Activated CD8-positive, alpha-beta memory T cell treated with anti-CD3 and anti-CD28 coated beads, Interleukin-2, amount 50 U/mL, for 4 hours (primary cell): ENCODE measurements at places on chromosomes 11 and 22.

DNA sequence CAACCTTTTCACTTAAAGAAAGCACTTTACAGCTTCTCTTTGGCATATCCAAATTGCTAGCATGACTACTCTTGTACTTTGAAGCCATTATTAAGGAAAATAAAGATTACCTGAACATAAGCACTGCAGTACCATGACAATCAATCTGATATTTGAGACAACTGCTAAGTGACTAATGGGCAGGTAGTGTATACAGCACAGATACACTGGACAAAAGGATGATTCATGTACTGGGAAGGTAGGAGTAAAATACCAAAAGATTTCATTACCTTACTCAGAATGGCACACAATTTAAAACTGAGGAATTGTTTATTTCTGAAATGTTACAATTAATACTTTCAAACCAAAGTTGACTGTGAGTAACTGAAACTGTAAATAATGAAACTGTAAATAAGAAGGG, 1054.3 kb upstream of the TENM4 start:
- no peak for DNase-seq

DNA sequence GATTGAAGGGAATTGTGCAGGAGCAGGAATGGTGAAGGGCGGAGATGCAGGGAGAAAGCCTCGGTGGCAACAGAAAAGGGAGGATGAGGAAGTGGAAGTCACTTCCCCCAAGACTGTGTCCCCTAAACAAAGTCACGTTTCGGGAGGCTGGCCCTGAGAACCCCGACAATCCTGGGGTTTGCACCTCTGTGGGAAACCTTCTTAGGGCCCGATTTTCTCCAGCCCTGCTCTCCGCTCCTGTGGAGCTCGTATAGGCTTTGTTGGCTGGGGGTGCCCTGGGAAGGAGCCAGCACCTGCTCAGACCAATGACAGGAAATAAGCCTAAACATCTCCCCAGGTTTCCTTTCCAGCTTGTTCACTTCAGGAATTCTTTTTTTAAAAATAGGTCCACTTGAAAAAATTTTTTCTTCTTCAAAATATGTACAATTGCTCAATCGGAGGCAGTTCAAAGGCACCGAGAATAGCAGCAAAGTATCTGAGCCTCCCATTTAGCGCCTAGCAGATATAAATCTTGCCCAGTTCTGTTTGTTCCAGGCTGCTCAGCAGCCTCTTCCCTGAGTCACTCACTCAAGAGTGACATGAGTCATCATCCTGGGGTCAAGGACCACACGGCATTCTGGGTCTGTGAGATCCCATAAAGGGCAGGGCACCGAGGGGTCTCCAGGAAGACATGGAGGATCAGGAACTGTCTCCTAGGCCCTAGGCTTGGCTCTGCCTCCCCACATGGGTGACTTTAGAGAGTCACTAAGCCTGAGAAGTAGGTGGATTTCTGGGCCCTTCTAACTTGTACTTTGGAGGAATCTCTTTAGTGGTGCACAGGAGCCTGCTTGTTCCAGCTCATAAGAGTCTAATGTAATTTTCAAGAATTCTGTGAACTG, 34.0 kb downstream of the IRAG1 start:
- no peak for DNase-seq

DNA sequence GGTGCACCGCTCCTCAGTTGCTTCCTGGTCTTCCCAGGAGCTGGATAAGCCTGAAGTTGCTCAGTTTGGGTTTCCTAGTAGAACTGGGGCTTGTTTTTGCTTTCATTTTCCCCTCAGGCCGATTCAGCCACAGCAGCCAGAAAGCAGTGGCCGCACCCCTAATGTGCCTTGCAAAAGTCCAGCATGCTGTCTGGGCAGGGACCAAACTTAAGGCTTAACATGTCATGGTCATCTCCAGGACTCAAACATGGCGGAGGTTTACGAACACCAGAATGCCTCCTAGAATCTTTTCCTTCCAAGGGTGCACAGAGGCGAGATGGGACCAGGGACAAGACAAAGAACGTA, 2.5 kb downstream of the GNG3 start:
- DNase-seq = peak; percentile 23

- DNase-seq = no peak
These were observed 13.0 kb upstream of the CHRM4 start for GRCh38 chr11:46404476-46405017.

- DNase-seq = no peak
These were observed 14.0 kb upstream of the POU2AF1 start for GRCh38 chr11:111393096-111393495.

DNA sequence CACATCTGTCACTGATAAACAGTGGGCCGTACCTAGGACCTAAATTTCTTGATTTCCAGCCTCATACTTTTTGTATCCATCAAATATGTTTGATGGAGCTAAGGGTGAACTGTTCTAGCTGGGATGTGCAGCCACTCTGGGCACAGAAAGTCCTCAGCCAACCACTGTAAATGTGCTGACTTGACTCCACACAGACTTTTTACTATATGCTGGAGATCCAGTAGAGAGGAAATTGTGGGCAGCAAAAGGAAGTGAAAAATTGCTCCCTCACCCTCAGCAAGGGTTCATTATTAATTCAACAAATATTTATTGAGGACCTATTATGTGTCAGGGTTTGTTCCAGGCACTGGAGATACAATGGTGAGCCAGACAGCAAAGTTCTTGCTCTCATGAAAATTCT, 54.2 kb upstream of the AMPD3 start:
- no peak for DNase-seq

GRCh38 chr22:32044477-32044876, 1.4 kb downstream of the SLC5A1 start:
- DNase-seq = no peak

- DNase-seq = no peak
These were observed 49.3 kb upstream of the PPP2R1B start for GRCh38 chr11:111815489-111815888.

GRCh38 chr11:21198498-21198897, 529.1 kb downstream of the NELL1 start:
- no peak for DNase-seq

DNA sequence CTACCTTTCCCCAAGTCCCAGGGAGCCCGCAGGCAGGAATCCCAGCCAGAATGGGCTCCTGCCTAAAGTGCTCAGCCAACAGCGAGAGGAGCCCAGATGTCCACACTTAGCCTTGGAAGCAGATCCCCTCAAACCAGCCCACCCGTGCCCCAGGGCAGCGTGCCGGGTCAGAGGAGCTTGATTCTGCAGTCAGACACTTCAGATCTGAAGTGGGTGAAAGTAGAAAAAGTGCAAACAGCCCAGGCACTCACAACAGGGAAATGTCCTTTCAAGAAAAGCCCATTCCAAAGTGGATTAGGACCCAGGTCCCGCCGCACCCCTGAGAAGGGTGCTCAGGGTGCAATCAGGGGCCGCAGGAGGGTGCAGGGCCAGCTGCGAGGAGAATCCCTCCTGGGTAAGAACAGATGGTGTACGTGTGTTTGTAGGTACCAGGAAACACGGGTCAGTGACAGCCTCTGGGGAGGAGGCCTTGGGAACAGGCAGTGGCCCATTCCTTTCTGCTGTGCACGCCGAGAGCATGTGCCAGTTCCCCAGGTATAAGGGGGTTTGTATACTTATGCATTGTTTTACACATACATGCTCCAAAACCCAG, 17.7 kb downstream of the ELFN2 start:
- no peak for DNase-seq

GRCh38 chr11:103997082-103997481, 39.4 kb upstream of the DDI1 start:
- no peak for DNase-seq

GRCh38 chr22:37681001-37681424, 5.1 kb upstream of the NOL12 start:
- no peak for DNase-seq

- peak; percentile 19 for DNase-seq
These were observed 25.8 kb downstream of the DDIAS start for GRCh38 chr11:82927264-82927880.

DNA sequence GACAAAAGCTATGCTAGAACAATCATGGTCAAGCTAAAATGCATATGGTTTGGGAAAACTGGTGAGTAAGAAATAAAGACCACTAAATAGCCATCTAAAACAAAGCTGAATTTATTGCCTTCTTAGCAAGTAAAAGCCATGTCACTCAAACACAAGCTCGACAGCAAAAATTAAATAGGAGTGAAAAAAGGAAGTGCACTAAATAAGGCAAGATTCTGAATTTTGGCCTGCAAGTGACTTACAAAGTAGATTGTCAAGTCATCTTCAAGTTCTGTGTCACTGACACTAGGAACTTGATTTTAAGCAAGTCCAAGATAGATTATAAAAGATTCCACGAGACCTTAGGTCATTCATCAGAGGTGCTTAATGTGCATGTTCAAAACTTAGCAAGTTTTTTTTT, 27.4 kb downstream of the TUG1 start:
- no peak for DNase-seq

GRCh38 chr22:40044870-40045834, 50.4 kb downstream of the FAM83F start:
- peak; percentile 73 for DNase-seq

DNA sequence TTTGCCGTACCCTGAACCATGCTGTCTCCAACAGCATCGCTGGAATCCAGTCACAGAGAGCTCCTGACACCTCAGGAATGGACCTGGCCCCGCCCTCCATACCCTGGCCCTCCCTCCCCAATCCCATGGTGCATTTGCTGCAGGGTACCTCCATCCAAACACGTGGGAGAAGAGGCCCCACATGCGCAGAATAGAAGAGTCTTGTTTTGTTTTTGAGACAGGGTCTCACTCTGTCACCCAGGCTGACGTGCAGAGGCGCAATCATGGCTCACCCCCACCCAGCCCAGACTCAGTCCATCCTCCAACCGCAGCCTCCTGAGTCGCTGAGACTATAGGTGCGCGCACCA, 2.3 kb upstream of the PNPLA2 start:
- no peak for DNase-seq

DNA sequence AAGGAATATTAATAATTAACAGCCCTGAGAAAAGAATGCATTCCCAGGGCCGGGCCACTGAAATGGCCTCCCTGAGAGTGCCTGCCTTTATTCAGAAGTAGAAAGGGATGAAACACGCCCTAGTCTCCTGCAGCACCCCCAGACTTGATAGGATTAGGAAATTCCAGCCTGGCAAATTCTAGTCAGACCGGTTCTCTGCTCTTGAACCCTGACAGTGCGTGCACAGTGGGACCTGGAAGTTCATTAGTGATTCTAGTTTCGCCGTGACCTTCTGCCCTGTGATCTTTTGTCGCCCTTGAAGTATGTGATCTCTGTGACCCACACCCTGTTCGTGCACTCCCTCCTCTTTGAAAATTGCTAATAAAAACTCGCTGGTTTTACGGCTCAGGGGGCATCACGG, 2.1 kb upstream of the GSTP1 start:
- no peak for DNase-seq

- DNase-seq = no peak
These were observed 13.4 kb downstream of the KDELR3 start for GRCh38 chr22:38481162-38481870.

- no peak for DNase-seq
These were observed 734.5 kb downstream of the METTL15 start for GRCh38 chr11:28842716-28843115.

GRCh38 chr22:41369837-41370236, 11.9 kb upstream of the TEF start:
- no peak for DNase-seq

GRCh38 chr22:39967996-39968972, 8.1 kb downstream of the TMA7B start:
- no peak for DNase-seq

- peak; percentile 49 for DNase-seq
These were observed 22.3 kb downstream of the HPS4 start for GRCh38 chr22:26461188-26461810.

DNA sequence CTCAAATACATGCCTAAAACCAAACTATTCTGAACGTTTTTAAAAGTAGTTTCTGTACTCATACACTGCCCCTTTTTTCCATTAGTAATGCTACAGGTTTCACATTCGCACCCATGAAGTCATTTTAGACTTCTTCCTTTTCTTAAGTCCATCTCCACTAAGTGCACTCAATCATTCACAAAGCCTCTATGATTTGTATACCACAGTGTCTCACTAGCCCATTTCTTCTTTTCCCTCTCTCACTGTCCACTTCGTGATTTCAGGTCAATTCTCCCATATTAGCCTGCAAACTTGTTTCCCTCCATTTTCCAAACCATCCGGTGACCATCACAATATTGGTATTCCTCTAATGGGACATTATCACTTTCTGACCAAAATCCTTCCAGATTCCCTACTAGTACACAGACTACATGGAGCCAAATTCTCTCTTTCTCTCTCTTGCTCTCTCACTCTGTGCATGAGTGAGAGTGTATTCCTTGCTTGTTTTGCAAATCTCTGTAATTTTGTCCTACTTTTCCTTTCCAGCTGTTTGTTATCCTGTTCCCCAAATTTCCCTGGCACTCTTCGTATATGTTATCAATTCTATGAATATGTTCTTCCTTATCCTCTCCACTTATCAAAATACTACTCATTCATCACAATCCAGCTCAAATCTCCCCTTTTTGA, 3.4 kb upstream of the ZC3H12C start:
- DNase-seq = no peak

DNA sequence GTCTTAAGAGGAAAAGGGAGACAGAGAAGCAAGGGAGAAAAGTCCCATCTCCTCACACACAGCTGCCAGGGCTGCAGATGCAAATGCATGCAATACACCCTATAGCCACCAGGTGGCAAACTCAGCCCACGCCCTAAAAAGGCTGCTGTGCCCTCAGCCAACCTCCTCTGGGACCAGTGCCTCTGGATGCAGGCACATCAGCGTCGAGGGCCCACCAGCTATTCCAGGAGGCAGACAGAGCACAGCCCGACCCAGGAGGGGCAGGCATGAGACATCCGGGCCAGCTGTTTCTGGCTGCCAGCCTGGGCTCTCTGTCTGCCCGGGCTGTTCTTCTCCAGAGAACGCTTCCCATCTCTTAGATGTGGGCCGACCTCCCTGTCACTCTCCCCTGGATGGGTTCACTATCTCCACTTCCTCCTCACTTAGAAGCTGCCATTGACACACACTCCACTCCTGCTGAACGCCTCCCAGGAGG, 39.7 kb downstream of the TPBGL start:
- peak; percentile 78 for DNase-seq

DNA sequence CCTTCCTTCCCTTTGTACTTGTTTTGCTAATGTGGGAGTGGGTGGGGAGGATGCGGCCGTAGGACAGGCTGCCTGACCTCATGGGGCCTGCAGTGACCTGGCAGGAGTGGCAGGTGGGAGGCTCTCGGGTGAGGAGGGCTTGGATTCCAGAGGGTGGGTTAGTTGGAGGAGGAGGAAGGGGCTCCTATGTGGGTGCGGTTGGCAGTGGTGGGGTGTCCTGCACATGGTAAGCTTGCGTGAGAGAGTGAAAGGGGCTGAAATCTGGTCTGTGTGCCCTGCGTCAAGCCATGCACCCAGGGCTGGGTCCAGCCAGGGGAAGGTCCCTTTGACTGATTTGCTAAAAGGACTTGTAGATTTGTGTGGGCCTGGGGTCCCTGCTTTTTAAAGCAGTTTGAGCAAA, 90.7 kb upstream of the OR4B1 start:
- no peak for DNase-seq
